ENCODE measurements at places on chromosomes 1 and 21.

DNA sequence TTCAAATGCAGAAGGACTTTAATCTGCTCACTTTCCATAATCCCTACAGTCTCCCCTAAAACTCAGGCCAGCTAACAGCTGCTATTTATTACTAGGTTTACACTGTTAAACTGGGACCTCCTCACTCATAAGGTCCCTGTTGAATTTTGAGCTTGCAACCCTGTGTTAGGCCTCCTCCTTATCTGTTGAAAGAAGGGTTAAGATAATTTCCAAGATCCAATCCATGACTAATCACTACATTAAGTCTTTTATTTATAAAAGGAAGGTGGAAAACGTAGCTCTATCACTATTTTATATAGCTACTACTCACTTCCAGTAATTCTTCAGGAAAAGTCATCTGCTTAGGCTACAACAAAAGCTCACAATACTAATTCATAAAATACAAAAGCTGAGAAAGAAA is 79.5 kb downstream of the EVI5 start:
- no peak for DNase-seq

DNA sequence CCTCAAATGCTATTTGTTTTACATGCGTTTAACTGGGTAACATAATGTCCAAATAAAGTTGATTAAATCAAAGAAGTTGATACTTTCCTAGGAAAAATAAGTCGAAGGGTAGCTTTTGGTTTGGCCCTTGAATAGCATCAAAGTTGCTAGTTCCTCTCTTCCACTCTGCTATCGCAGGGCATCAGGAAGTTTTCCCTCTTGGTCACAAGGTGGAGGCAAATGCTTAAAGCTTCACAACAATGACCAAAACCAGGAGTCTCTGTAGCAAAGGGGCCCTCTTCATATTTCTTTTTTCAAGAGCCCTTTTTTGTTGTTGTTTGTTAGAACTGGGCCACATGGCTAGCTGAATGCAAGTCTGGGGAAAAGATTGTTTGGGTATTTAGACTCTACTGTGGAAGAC is 668.4 kb downstream of the KCNT2 start:
- DNase-seq: peak; percentile 5

GRCh38 chr1:247713753-247714152 is 2.7 kb downstream of the OR6F1 start:
- DNase-seq: no peak

- DNase-seq: no peak
These were observed 27.2 kb downstream of the RCC2 start for GRCh38 chr1:17412093-17412870.

DNA sequence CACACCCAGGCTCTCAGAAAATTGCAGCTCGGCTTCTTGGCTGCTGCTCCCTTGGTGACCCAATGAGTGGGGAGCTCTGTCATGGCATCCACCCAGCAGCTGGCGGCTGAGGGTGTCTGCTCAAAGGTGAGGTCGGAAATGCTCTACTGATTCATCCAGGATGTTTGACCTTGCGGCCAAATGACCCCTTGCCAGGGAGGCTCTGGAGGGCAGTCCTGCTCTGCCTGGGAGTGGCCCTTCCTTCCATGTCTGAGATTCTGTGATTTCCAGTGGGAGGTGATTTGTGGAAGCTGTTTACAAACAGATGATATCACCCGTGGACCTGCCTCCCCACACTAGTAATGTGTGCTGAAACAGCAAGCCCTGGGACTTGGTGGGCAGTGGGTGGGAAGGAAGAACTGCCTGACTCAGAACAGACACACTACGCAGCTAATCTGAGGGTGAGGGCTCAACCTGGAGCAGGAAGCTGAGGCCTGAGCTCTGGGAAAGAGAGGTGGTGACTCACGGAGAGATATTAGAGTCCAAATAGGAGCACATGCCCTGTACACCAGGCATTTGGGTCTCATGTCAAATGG is 3.0 kb downstream of the CRCT1 start:
- no peak for DNase-seq

- no peak for DNase-seq
These were observed 14.4 kb downstream of the CD55 start for GRCh38 chr1:207335695-207336363.

- DNase-seq: no peak
These were observed 58.9 kb upstream of the PALMD start for GRCh38 chr1:99587008-99587407.

DNA sequence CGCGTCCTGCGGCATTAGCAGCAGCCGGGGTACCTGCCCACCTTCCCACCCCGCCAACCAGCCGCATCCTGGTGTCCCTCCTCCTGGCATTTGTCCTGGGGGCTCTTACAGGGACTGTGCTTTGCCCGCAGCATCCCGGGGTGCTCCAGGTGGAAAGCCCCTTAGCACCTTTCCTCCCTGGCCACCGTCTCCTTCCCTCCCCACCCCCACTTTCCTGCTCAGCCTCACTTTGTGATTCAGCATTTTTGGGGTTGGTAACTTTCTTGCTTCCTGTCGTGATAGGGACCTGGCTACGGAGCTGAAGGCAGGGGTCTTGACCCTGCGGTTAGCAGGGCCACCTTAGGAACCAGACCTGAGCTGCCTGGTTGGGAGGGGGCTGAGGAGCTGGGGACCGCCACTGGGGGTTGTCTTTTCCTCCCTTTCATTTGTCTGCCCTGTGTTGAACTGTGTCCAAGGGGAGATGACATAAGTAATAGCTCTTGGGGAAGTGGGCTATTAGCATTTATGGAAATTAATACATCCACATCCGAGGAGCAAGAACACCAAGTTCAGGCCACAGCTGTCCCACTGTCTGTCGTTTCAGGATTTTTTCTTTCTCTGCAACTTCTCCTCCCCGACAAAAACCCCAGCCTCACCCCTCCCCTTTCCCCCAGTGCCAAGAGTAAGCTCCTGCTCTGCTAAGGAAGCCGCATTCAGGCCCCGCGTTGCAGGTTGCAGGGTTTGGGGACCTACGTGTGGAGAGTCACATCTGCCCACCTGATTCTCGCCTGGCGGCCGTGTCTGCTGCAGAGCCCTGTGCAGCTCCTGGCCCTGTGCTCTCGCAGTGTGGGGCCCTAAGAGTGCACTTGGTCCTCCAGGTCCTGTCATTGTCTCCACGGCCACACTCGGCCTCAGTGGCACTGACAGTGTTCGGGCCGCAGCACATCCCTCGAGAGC is 1.6 kb upstream of the NPHP4 start:
- no peak for DNase-seq

- DNase-seq: no peak
These were observed at the start of gene IL6R for GRCh38 chr1:154404984-154405746. IL6R (plus strand) TSS chr1:154405343; CDS start chr1:154405630, 287 bp downstream.

GRCh38 chr1:186275822-186276221 is 99.2 kb downstream of the TPR start:
- DNase-seq: no peak

- DNase-seq: no peak
These were observed 6.3 kb downstream of the MX2 start for GRCh38 chr21:41367945-41368734.

DNA sequence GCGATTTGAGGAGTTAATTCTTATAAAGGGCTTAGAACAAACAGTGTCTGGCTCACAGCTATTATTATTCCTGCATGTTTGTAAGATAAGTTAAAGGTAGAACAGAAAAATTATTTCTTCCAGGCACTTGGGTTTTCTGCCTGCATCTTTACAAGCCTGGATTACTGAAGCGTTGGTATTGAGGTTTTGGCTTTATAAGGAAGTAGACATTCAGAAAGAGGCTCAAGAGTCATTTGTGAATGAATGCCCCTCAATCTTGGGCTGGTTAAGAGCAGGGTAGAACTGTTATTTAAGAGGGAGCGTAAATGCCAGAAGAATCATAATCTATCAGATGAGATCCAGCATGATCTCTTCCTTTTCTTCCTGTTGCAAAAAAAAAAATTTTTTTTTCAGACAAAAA is 77.3 kb upstream of the ARID1A start:
- DNase-seq: no peak

GRCh38 chr1:5975133-5975880 is 16.9 kb downstream of the NPHP4 start:
- peak; percentile 36 for DNase-seq

DNA sequence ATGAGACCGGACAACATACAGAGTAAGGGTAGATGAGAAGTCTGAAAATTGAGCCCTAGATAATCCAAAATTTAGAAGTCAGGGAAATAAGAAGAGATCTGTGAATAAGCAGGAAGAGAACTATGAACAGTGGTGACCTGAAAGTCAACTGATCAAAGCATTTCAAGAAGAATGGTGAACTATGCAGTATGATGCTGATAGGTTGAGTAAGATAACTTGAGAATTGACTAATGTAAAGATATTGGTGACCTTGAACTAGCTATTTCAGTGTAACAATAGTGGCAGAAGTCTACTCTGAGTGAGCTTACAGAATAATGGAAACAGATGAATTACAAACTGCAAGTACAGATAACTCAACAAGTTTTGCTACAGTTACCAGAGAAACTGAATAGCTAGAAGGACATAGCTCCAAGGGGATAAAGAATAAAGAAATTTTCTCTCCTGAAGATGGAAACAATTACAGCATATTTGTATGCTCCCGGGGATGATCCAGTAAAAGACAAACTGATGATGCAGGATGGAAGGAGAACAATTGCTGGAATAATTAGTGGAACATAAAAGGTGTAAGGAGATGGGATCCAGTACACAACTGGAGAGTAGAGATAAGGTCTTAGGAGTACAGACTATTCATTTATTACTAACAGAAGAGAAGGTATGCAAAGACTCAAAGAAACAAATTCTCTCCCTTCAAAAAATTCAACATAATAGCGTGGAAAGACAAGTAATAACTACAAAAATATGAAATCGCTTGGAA is 10.9 kb downstream of the NRDC start:
- DNase-seq: no peak

- no peak for DNase-seq
These were observed 120.2 kb downstream of the ETS2 start for GRCh38 chr21:38925923-38926322.

DNA sequence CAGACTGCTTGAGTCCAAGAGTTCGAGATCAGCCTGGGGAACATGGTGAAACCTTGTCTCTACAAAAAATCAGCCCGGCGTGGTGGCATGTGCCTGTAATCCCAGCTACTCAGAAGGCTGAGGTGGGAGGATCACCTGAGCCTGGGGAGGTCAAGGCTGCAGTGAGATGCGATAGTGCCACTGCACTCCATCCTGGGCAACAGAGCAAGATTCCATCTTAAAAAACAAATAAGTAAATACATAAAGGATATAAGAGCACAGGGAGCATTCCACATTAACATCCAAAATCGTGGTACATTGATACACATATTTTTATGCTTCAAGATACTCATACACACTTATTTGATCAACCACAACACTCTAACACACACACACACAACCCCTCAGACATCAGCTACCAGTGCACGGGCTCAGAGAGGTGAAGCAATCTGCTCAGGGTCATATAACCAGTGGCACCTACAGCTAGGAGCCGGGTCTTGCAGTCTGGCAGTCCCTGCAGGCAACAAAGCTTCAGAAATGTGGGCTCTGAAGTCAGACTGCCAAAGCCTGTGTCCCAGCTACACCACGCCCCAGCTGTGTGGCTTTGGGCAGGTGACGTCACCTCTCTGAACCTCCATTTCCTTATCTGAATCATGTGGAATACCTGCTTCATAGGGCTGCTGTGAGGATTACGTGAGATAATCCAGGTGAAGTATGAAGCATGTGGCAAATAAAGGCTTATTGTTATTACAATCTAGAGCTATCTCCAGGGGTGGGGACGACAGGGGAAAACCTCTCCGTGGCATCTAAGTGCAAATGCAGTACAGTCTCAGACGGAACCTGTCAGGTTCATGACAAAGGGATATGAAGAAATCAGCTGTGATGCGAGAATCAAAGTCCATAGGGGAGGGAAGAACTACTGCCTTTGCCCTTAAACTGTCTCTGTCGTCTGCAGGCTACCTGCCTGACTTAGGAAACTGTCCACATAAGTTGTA is 4.8 kb upstream of the CRYBG2 start:
- no peak for DNase-seq

GRCh38 chr1:34330061-34330460 is 153.4 kb downstream of the C1orf94 start:
- DNase-seq: peak; percentile 14

DNA sequence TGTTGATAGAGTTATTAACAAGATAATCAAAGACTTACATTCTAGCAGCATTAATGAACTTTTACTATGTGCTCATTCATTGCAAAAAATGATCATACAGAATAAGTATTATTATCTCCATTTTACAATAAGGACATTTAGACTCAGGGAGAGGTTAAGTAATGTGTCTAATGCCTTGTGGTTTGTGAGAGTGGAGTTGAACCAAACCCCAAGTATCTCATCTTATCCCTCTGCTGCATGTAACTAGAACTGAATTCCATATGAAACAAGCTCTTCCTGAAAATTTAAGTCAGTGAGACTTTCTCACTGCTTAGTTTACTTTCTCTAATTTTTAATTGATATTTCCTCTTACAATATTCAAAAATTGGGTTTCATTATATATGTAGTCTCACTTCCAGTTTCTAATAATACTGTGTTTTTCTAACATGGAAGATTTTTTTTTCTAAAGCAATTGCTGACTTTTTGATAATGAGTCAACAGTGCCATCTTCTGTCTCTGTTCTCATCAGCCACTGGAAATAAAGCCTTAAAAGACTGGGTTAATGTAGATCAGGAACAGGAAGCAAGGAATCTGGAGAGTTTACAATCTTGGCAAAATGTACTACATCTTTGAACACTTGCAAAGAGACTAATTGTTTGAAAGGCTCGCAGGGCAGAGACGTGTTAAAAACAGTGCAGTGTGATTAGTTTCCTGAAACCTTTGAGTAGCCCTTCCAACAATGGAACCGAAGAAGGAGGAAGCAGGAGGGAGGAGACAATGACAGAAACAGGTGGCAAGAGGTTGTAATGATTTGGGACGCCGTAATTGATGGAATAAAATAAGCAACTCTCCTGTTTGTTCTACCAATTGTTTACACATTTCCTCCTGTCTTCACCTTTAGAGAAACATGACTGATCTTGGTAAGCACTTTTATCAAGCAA is 567.6 kb downstream of the MRPL39 start:
- peak; percentile 75 for DNase-seq

DNA sequence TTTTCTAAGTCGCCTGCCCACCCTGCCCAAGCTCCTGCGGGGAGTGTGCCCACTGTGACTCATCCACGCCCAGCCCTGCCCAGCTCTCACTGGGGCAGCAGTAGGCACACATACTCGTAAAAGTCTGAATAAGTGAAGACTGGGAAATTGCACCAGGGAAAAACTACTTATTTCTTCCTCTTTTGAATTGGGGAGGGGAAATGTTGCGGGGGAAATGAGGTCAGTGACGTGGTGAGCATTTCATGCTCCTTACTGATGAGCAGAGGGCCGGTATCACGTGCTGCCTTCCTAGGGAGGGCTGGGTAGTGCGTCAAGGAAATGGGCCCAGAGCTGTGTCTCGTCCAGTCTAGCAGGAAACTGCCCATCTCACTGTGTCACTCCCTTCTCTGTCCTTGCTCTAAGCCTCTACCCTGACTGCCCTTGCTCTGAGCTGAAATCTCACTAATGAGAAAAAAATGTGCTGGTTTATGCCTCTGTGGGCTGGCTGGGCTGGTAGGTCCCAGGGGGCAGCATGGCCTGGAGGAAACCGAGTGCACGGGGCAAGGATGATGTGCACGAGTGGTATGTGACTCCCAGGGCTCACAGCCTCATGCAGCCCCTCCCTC is 13.5 kb upstream of the TNFRSF1B start:
- no peak for DNase-seq

- no peak for DNase-seq
These were observed 89.0 kb upstream of the HMCN1 start for GRCh38 chr1:185645162-185645640.
